ENCODE measurements at places on chromosomes 6 and 20. TPM values are rescaled to one million over a fixed set of nuclear protein-coding genes. Genes with fewer than 3 reads are reported as not detected.

GRCh38 chr6:16741112-16742016 is 19.9 kb downstream of the ATXN1 start:
- no peak for DNase-seq

- no peak for DNase-seq
These were observed 104.4 kb upstream of the LAMP5 start for GRCh38 chr20:9409981-9410380.

GRCh38 chr6:161355696-161356095 is 81.8 kb upstream of the AGPAT4 start:
- no peak for DNase-seq

DNA sequence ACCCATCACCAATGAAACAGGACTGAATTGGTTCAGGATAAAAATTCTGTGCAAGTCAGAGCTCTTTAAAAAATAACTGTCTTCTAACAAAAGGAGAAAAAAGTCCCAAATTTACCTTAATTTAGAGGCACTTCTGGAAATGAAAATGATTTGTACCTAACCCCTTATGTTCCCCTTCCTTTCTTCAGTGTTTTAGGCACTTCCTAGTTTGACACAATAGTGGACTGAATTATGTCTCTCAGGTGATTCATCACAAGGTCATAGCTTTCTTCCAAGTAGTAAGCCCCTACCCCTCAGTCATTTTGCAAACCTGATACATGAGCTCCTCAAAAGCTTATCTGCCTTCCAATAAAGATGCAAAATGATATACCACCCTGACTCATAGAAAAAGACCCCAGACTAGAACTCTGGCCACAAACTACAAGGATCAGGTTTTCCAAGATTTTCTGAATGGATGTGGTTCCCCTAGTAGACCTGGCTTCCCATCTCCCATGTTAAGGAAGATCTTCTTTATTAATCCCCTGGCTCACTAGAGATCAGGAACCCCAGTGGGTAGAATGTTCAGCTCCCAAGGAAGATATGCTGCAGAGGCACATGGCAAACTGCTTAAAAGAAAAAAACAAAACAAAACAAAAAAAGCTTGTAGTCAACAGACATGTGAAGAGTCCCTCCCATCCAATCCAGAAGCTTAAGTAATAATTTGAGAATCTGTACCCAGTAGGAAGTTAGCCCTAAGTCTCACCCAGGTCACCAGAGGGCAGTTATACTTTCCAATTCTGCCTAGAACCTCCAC is 3.6 kb downstream of the PPP1R10 start:
- no peak for DNase-seq

DNA sequence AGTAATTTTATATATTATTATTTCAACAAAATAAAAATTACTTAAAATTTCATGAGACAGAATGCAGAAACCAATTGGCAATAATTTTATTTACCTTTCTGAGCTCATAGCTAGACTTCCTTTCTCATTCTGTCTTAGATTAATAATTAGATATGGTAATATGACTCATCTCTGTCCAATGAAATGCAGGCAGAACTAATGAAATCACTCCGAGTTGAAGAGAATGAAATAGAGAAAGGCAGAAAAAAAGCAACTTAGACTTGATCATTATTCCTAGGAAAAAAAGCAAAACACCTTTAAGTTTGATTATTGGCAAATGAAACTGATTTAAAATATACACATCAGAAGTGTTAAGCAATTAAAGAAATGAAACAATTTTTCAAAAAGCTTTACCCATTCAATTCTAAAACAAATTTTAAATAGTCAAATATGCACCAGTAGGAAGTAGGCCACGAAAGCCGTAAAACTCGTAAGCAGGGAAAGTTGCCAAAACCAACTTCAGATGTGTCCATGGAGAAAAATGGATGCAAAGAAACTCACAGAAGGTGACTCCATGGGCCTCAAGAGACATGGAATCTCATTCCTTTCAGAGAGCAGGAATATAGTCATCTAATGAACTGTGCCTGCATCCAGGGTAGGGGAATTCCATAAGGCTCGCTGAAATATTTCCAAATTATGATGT is 293.8 kb upstream of the RGS17 start:
- DNase-seq, result no peak

GRCh38 chr6:123904228-123904627 is 100.6 kb downstream of the NKAIN2 start:
- DNase-seq, result no peak

- DNase-seq, result no peak
These were observed 145.8 kb downstream of the PACRG start for GRCh38 chr6:162873537-162873936.

- no peak for DNase-seq
These were observed 52.4 kb upstream of the IPCEF1 start for GRCh38 chr6:154408891-154409500.

DNA sequence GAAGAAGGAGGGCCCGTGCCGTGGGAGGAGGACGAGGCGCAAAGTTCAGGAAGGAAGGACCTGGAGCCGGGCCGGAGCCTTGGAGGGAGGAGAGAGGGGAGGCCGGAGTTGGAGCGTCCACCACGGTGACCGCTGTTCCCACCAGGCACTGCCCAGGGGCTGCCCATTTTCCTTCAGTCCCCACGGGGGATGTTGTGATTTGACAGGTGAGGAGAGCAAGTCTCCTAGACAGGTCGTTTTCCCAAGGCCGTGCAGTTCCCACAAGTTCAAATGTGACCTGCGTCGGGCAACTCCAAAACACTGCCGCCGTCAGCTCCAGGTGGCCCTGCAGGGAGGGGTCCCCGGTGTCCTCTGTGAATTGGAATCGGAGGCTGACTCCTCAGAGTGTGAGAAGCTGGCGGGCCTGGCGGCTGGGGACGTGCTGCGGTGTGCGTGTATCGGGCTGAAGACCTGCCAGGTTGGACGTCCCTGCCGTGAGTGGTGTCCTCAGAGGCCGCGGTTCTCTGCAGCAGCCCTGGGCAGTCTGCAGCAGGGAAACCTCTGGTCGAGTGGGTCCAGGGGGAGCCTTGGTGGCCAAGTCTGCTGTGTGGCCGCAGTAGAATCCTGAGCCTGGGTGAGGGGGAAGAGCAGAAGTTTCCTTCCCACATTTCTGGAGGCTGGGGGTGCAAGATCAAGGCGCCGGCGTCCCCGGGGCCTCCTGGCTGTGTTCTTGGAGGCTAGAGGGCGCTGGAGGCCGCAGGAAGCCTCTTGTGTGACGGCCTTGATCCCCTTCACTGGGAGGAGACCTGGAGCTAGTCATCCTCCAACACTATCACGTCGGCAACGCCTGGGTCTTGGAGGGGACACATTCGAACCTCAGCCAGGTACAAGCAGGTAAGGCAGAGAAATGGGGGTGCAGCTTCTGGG is 115.1 kb upstream of the FRMD1 start:
- DNase-seq, result no peak

DNA sequence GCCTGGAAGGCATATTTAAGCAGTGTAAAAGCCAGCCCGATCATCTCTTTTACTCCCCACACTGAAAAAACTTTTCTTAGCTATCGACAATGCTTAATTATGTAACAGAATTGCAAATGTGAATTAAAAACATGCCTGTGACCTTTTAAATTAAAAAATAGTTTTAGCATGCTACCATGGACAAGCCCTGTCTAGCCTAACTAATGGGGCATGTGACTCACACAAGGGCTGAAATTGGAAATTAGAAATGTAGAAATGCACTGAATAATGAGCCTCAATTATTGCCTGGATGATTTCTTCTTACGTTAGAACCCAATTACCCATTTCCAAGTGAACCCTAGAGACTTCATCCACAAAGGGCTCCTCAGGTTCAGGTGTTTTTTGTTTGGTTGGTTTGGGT is 82.7 kb downstream of the SIM1 start:
- no peak for DNase-seq

- no peak for DNase-seq
These were observed 74.1 kb downstream of the TRMT11 start for GRCh38 chr6:126060400-126060799.

GRCh38 chr20:48098099-48098498 is 312.8 kb upstream of the SULF2 start:
- DNase-seq, result no peak

DNA sequence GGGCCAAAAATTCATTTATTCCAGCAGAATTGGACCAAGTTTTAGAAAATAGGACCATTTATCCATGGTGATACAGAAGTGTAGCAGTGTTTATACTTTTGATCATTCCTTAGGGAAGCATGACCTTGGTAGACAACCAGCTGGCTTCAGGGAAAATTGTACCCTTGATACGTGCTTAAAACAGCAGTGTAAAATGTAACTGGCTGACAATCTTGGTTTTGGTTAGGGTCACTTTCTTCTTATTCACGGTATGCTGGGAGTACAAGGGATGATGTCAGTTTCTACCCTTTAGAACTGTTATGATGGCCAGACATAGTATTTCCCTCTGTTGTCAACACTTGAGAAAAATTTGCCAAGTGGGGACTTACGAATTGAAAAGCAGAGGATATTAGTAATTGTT is 157.1 kb downstream of the BCKDHB start:
- no peak for DNase-seq

- no peak for DNase-seq
These were observed 4.7 kb upstream of the AKAP7 start for GRCh38 chr6:131130554-131130940.

DNA sequence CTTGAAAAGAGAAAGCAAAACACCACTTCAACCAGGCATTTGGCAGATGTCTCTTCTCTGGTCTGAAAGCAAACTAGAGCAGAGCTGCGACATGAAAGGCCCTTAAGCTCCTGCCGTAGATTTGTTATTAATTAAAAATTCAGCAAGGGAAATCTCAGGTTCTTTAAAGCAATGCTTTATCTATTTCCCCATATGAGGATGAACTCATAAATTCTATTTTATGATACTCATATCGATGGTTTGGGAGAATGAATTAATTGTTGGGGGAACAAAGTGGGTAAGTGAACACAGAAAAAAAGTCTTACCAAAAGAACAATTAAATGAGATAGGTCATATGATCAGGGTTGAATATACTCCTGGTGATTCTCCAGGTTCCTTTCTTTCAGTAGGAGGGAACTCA is 464.7 kb upstream of the SLC35B3 start:
- DNase-seq, result no peak

DNA sequence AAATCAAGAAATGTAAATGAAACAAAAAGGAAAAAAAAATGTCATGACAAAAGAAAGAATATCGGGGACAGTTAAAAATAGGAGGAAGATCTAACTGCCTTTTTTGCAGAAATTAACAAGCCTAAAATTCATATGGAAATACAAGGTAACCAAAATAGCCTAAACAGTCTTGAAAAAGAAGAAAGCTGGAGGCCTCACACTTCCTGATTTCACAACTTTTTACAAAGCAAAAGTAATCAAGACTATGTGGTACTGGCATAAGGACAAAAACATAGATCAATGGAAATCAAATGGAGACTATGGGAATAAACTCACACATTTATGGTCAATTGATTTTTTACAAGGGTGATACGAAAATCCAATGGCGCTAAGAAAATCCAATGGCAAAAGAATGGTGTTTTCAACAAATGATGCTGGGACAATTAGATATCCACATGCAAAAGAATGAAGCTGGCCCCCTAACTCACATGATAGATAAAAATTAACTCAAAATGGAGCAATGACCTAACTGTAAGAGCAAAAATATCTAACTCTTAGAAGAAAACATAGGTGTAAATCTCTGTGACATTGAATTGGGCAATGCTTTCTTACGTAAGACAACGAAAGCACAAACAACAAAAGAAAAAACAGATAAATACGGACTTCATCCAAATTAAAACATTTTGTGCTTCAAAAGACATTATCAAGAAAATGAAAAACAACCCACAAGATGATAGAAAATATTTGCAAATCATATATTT is 24.5 kb downstream of the MAP3K5 start:
- no peak for DNase-seq

DNA sequence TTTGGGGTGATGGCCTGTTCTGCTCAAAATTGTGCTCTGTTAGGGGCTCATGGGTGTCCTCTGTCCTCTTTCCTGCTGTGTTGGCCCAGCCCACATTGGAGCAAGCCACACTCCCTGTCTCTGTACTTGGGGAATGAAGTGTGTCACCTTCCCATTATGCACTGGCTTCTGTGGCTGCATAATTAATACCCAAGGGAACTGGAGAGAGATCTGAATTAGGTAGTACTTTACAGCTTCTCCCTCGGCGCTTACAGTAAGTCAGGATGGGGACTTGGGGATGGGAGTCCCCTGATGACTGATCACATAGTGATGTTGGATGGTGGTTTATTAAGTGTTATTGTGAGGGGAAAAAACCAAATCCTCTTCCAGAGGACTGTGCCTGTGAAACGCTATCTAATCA is 116.6 kb downstream of the FOXO3 start:
- DNase-seq, result no peak

- no peak for DNase-seq
These were observed 44.8 kb upstream of the IYD start for GRCh38 chr6:150324044-150324443.

DNA sequence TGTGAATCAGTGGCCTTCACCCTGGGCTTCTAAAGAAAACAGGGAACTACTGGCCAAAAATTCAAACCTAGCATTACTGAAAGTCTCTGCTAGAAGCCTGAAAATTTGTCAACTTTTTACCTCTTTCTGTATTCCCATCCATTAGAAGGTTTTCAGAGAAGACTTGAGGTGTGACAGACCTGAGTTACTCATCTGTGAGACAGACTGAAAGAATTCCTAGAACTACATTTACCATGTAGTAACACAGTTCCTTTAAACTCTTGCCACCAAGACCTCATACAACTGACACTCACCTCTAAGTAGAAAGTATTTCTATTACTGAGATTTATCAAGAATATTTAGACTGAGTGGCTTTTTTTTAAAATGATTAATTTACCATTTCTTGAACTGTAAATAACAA is 4.5 kb downstream of the DPM1 start:
- DNase-seq, result no peak

- DNase-seq, result no peak
These were observed 328.6 kb upstream of the PLCB4 start for GRCh38 chr20:8740265-8740664.

GRCh38 chr6:25487012-25487411 is 165.0 kb upstream of the SCGN start:
- no peak for DNase-seq

DNA sequence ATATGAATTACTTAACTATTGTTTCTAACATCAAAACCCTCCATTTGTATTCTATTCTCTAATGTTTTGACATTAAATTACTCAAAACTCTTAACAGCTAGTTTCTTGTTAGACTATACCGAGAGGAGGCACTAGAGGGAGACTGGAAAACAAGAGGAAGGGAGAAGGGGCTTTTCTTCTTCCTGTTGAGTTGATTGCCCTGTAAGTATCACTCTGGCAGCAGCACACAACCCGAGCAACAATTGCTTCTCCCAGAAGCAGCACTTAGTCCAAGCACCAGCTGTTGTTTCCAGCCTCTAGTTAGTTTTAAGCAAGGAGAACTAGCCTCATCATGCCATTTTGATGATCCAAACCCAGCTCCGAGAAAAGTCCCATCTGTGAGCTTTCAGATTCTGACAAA is 603.8 kb downstream of the PRKN start:
- no peak for DNase-seq

- DNase-seq, result no peak
These were observed 24.7 kb downstream of the PACSIN1 start for GRCh38 chr6:34490390-34491090.

Gene HINT3
- 21.1 TPM for total RNA-seq

Gene CST7
- total RNA-seq, result 16.7 TPM

Gene SALL4
- total RNA-seq, result 0.19 TPM

Gene STMND1
- total RNA-seq, result not detected

Gene PAK5
- total RNA-seq, result not detected

Gene CD24
- total RNA-seq, result 0.84 TPM

Gene SLC44A4
- total RNA-seq, result 0.19 TPM

Gene GRM1
- 0.16 TPM for total RNA-seq

Gene SNAP25
- 4.8 TPM for total RNA-seq

Gene MEA1
- total RNA-seq, result 39.6 TPM

Gene TBXT
- total RNA-seq, result not detected

Gene NDRG3
- total RNA-seq, result 16.4 TPM

Gene TINAG
- total RNA-seq, result not detected

Gene RFX6
- not detected for total RNA-seq

Gene PKIB
- 9.8 TPM for total RNA-seq

Gene TRAPPC3L
- 0.63 TPM for total RNA-seq
